NCI-H1417 treated with DMSO at 0.1 percent for 48 hours (cell line): ENCODE measurements at places on chromosomes 5 and 9.

GRCh38 chr9:118023644-118024043 lies 319.4 kb downstream of the TLR4 start:
- DNase-seq: no peak

GRCh38 chr9:127608104-127608966 lies 3.7 kb upstream of the STXBP1 start:
- DNase-seq: peak; percentile 90

GRCh38 chr5:174571662-174572397 lies 152.6 kb upstream of the MSX2 start:
- DNase-seq: no peak

GRCh38 chr9:98333703-98334582 lies 78.5 kb upstream of the TBC1D2 start:
- no peak for DNase-seq

- no peak for DNase-seq
Observed at GRCh38 chr5:100826133-100826532, 76.9 kb downstream of the ST8SIA4 start.

DNA sequence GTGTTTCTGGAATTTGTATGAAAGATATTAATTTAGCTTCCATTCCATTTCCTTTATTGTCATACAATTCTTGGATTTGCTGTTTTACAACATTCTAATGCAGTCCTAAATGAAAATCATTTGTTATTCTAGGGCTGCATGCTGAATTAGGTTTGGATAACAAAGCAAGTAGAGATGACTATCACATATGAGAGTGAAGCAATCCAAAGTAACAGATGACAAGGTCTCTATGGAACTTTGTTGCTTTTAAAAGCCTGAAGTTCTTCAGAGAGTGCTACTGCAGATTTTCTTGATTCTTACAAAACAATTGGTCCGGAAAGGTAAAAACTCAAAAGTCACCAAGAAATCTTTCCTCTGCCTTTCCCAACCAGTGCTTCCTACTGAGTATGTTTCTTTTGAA lies 56.9 kb upstream of the VCAN start:
- no peak for DNase-seq

- DNase-seq: no peak
Observed at GRCh38 chr5:129003232-129003631, 37.9 kb downstream of the SLC27A6 start.

DNA sequence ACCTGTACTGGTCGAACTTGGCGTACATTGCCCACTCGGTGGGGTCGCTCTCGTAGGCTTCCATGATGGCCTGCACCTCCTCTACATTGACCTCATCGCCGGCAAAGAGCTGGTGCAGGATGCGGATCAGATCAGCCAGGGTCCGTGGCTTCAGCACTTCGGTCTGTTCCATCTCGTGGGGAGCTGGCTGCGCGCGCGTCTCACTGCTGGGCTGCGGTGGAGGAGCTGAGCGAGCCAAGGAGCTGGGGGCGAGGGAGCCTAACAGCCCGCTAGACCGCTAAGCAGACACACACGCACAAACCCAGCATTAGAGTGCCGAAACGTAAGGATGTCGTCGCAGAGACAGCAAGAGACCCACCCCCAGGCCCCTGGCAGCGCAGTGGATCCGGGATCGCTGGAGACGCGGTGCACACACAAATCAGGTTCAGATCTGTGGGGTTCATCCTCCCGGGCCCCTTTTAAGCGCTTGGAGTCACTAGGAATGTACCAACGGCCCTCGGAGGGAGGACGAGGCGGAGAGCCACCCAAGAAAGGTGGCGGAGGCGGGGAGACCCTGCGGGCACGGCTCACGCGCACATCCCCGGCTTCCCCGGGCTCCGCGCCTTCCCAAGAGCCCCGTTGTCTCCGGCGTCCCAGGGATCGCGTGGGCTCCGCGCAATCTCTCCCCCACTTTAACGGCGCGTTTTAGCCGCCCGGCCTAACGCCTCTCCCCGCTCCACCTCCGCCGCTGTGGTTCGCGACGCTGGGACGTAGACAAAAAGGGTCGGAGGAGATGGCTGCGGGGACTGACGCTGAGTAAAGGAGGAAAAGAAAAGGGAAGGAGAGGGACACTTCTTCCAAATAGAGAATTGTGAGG lies at the start of gene CDO1:
CDO1 (minus strand) TSS at position 434 of the 856 bp plus-strand sequence; CDS start at position 172, 262 bp downstream.
- DNase-seq: no peak

DNA sequence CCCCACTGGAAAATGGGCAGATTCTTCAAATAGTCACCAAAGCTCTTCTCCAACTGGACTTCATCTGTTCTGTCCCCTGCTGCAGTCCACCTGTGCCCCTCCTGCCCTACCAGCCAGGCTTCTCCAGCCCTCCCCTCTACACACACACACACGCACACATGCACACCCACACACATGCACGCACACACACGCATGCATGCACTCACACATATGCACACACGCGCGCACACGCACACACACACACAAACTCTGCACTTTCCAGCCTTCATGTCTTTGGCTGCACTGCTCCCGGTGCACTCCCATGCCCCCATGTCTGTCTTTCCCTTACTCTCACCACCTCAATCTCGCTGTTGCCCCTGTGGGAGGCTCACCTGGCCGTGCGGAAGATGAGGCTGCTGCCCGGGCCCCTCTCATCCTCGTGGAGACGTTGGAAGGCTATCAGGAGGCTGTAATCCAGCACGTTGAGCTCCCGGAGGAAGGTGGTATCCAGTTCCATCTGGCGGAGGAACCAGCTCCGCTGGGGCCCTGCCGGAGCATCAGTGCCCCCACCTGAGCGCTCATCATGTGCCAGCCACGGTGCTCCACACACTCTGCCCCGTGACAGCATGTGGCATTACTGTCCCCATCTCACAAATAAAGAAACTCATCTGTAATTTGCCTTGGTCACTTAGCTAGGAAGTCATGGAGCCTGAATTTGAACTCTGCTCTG lies 5.7 kb downstream of the PIP5KL1 start:
- DNase-seq: no peak

- DNase-seq: no peak
Observed at GRCh38 chr9:3931996-3932906, 367.6 kb downstream of the GLIS3 start.

GRCh38 chr5:6638236-6638635 lies 5.0 kb downstream of the SRD5A1 start:
- DNase-seq: no peak
